Hematopoietic multipotent progenitor cell treated with erythropoietin and hydrocortisone succinate and interleukin-3 and kit ligand, for 15 days (in vitro differentiated cells): ENCODE measurements at places on chromosomes 7 and 10.

GRCh38 chr10:30749385-30749784 is 119.8 kb upstream of the LYZL2 start:
- no peak for DNase-seq

DNA sequence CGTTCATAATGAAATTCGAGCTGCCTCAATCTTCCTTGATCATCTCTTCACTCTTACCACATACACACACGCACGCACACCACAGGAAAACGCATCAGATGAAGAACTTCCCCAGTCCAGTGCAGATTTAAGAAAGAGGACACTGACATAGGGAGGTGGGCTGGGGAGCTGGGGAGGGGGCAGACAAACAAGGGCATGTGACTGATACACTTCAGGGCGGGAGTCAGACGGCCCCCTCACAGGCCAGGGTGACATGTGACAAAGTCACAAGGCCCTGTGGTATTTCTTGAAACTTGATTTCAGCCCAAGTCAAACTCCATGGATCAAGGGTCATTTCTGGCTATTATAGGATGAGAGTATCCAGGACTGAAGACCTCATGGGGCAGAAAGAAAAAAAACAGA is 82.6 kb downstream of the KCNMA1 start:
- no peak for DNase-seq

DNA sequence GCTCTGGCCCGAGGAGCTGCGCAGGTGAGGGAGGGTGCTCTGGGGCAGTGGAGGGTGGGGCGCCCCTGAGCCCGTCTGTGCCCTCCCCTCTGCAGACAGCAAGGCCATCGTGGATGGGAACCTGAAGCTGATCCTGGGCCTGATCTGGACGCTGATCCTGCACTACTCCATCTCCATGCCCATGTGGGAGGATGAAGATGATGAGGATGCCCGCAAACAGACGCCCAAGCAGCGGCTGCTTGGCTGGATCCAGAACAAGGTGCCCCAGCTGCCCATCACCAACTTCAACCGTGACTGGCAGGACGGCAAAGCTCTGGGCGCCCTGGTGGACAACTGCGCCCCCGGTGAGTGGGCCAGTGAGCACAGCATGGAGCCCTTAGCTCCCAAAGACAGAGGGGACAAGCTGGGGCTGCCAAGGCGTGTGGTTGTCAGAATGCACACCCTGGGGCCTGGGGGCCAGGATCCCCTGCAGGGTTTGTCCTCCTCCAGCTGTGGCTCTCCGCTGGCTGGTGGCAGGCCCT is 5.1 kb downstream of the FLNC start:
- DNase-seq: no peak

GRCh38 chr10:64798297-64798696 is 1277.1 kb downstream of the REEP3 start:
- no peak for DNase-seq

- no peak for DNase-seq
These were observed 14.1 kb downstream of the ZWINT start for GRCh38 chr10:56346845-56347415.

- no peak for DNase-seq
These were observed 105.5 kb upstream of the TMEM72 start for GRCh38 chr10:44805466-44806210.

- DNase-seq: no peak
These were observed 39.7 kb downstream of the TES start for GRCh38 chr7:116249969-116250553.

GRCh38 chr7:98418636-98419315 is 17.9 kb upstream of the BAIAP2L1 start:
- DNase-seq: no peak

DNA sequence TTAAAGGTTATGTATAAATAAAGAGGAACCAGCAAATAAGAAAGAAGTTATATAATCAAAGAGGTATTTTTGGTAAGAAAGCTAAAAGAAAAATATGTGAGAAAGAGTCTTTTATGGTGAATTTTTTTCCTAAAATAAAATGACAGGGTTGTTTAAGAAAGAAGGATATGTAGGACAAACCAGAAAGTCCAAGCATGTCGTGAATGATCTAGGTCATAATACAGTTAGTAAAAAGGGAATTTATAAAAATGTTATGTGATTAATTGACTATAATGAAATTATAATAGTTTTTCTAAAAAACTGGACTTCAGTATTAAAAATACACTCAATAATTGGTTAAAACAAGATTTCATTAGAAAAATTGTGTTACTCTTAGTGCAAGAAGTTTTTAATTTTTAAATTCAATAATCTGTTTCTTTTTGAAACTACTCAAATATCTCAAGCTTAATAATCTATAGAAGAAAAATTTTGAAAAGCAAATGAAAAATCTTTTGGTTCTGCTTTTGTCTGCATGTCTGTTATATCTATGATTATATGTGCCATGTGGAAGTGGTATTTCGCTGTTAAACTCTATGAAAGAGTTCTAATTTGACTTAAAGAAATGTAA is 23.3 kb downstream of the AVL9 start:
- no peak for DNase-seq

- no peak for DNase-seq
These were observed 694.8 kb downstream of the KCNMA1 start for GRCh38 chr10:76942628-76943416.

DNA sequence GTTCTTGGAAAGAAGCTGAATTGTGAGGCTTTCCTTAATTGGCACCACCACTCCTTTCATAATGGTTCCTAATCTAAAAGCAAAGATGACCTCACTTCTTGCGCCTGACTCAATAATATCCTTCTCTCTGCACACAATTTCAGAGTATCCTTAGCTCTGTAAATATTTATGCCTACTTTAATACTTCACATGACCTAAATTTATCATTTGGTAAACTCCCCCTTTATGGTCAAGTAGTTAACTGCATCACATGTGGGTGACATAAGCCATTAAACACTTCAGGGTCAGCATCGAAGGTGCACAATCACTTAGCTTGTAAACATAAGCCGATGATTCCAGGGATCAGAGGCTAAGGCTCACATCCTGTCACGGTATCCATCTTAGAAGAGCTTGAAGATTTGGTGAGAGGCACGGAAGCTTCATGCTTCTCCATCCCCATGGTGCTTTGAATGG is 7.3 kb upstream of the RHOBTB1 start:
- no peak for DNase-seq

- DNase-seq: no peak
These were observed 103.4 kb downstream of the SAMD9 start for GRCh38 chr7:93014410-93014809.
